ENCODE measurements at places on chromosomes 7 and 10.

- no peak for DNase-seq
These were observed 154.0 kb upstream of the THSD7A start for GRCh38 chr7:11985971-11986370.

DNA sequence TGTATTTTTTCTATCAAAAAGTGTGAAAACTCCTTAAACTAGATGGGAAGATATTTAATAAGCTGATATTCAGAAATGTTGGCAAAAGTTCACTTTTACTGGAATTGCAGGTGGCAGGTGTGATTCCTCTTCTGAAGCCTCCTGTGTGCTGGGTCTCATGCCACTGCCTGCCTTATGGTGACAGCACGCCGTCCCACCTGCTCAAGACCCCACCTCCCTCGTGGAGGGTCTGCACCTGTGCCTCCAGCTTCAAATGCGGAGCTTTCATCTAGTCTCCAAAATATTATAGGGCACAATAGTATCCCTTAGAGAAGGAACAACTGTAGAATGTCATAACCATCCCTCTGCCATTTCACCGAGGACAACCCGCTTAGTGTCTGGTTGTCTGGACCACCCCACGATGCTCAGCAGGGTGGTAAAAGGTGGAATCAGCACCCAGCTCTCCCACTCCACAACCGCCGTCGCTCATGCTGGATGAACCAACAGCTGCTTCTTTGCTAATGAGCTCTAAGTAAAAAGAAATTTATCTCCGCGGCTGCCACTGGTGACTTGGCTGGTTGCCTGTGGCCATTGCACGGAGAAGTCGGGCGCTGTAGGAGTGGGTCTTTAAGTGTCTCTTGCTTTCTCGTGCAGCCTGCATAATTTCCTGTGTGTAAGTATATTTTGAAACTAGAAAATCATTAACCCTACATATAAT lies 119.3 kb upstream of the TCERG1L start:
- no peak for DNase-seq

DNA sequence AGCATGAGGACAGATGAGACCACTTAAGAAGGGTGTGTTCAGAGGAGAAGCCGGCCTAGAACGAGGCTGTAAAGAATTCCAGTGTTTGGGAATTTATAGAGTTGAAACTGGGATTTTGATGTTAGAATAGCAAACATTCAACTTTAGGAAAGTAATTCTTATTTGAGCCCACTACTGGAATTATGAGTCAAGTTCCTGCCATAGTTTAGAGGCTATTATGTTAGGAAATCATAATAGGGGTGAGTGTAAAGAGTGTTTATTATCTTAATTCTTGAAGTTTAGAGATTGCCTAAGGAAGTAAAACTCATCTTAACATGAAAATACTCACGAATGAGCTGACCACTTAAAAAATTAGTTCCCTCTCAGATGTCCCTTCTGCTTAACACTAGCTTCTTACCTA lies 2.1 kb downstream of the CBLL1 start:
- DNase-seq = no peak

- DNase-seq = no peak
These were observed 507.8 kb upstream of the MKI67 start for GRCh38 chr10:128633864-128634540.

DNA sequence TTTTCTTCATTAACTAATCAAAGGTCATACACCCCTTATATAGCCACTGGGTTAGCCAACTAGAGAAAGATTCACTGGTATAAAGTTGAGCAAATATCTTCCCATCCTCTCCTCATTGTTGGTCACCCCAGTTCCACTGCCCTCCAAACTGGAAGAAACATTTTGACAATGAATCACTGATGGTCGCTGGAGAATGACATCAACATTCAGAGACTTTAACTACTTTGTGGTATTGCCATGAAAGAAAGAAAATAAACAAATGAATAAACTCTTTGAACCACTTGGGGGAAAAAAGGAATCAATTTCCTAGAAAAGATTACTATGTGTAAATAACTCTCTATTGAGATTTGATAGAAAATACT lies 23.4 kb downstream of the HYCC1 start:
- DNase-seq = no peak

DNA sequence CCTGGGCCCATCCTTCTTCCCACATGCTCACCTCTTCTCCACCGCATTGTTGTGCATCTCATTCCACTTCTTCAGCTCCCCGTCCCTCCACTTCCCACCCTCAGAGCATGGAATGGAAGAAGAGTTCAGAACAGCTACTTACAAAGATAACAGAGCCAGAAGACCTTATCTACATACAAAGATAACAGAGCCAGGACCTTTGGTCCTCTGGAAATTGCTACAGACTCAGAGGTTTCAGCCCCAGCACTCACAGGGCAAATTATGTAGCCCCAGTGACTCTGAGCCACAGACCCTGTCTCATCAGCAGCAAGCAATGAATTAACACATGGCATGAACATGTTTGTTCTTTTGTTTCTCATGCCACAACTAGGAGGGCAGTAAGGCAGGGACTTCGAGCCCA lies 28.7 kb upstream of the SLC29A3 start:
- no peak for DNase-seq

- DNase-seq = no peak
These were observed 144.8 kb downstream of the CALN1 start for GRCh38 chr7:72267291-72267800.

DNA sequence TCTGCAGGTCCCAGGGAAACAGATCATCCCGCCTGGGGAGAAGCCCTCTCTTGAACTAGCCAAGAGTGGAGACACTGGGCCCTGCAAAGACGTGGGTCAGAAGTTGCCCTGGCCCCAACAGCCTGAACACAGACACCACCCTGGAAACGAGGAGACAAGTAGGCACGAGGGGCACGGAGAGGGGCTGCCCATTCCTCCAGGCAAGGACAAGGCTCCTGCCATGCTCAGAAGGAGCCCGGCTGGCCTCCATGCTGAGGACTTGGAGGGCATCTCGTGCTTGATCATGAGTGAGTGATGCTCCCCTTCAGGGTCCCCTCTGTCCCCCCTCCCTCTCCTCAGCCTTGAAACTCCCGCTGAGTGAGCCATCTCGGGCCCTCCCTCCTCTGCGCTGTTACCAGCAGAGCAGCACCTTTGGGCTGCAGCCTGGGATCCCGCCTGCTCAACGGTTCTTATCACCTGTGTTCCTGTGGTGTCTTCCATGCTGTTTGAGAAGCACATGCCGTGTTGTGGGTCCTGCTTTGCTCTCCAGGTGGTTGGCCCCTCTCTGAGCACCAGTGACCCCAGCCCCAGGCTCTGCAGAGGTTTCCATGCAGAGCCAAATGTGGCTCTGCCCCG lies 544.3 kb downstream of the TCERG1L start:
- no peak for DNase-seq

GRCh38 chr10:71719042-71719441 lies 536 bp downstream of the C10orf105 start:
- no peak for DNase-seq

DNA sequence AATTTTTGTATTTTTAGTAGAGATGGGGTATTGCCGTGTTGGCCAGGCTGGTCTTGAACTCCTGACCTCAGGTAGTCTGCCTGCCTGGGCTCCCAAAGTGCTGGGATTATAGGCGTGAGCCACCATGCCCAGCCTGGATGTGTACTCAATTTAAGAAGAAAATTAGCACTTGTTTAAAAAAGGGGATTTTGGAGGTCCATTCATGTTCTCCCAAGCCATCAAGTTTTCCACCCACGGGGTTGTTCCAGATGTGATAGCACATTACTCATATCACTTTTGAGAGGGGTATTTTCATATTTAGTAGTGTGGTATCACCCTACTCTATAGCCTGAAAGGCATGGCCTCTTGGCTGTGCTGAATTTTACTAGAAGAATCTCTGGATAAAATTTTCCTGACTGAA lies 10.5 kb upstream of the SLC26A3 start:
- DNase-seq = peak; percentile 16

DNA sequence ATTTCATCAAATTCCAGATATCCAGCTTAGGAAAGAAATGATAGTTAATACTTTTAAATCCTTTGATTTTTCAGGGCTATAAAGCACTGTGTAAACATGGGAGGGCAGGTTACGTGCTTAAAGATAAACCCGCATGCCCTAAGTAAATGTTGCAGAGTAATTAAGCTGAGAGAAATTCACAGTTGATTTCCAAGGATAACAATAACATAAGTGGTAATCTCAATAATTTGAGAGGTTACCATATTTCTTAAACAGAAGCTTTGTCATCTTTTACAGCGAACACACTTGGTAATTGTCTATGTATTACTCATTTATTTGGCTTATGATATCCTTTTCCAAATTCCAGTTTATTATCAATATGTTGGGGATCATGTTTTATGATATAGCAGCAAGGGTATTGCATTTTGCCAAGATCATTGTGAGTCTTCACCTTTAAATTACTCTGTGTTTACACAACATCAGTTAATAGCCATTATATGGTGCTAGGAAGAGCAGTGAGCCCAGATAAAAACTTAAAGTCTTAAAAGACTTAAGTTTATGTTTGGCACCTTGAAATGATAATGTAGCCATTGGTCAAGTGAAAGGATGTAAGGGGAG lies 15.4 kb downstream of the MGAM start:
- no peak for DNase-seq

- DNase-seq = no peak
These were observed 77.8 kb downstream of the TEX36 start for GRCh38 chr10:125605167-125605566.
